ENCODE measurements at places on chromosomes 5 and 9.

- DNase-seq = no peak
Observed at GRCh38 chr5:35182910-35183535, 47.3 kb downstream of the PRLR start.

DNA sequence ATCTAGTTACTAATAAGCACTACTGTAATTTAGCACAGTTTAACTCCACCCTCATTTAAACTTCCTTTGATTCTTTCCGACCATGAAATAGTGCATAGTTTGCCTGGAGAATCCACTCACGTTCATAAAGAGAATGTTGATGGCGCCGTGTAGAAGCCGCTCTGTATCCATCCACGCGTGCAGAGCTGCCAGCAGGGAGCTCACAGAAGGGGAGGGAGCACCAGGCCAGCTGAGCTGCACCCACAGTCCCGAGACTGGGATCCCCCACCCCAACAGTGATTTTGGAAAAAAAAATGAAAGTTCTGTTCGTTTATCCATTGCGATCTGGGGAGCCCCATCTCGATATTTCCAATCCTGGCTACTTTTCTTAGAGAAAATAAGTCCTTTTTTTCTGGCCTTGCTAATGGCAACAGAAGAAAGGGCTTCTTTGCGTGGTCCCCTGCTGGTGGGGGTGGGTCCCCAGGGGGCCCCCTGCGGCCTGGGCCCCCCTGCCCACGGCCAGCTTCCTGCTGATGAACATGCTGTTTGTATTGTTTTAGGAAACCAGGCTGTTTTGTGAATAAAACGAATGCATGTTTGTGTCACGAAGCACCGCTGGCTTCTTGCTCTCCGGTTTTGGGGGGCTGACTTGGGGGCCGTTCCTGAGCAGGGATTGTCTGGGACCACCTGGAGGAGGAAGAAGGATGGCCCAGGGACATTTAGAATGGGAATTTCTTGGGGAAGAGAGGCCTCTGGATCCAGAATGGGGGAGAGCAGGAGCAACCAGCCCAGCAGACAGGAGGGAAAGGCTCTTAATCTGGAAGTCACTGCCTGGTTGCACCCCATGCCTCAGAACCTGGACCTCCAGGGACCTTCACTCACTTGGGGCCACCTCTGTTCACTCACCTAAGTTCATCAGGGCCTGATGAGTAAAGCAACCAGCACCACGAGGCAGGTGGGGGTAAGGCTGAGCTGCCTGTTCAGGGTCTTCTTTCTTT, 35.4 kb downstream of the CXXC5 start:
- DNase-seq = no peak

DNA sequence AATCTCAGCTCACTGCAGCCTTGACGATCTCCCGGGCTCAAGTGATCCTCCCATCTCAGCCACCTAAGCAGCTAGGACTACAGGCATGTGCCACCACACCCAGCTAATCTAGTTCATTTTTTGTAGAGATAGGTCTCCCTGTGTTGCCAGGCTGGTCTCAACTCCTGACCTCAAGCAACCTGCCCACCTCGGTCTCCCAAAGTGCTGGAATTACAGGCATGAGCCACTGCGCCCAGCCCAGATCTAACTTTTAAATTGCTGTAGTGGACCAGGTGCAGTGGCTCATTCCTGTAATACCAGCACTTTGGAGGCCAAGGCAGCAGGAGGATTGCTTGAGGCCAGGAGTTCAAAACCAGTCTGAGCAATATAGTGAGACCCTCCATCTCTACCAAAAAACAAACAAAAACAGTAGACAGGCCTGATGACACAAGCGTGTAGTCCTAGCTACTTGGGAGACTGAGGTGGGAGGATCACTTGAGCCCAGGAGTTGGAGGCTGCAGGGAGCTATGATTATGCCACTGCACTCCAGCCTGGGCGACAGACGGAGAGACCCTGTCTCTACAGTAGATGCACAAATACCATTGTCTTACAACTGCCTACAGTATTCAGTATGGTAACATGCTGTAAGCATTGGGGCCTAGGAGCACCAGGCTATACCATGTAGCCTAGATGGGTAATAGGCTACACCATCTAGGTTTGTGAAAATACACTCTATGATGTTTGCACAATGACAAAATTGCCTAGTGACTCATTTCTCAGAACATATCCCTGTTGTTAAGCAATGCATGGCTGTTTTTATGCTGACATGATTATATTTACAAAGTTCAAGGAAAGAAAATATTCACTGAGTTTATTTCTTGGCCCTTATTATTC, 1.5 kb upstream of the SIT1 start:
- DNase-seq = no peak

DNA sequence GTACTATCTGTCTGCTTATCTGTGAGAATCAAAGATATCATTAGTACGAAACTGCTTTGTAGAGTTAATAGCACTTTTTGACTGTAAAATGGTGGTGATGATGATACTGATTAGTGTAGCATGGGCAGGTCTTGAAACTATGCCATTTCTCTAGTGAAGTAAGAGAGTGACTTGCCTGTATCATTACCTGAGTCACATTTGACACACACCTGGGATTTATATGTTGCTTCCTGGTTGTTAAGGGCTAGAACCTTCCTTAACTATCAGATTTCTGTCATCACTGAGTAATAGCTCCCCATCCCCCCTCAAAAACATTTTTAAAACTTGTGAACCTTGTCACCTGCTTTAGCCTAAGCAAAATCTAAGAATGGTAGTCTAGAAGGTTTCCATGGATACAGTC, 135.6 kb upstream of the RORB start:
- DNase-seq = no peak

DNA sequence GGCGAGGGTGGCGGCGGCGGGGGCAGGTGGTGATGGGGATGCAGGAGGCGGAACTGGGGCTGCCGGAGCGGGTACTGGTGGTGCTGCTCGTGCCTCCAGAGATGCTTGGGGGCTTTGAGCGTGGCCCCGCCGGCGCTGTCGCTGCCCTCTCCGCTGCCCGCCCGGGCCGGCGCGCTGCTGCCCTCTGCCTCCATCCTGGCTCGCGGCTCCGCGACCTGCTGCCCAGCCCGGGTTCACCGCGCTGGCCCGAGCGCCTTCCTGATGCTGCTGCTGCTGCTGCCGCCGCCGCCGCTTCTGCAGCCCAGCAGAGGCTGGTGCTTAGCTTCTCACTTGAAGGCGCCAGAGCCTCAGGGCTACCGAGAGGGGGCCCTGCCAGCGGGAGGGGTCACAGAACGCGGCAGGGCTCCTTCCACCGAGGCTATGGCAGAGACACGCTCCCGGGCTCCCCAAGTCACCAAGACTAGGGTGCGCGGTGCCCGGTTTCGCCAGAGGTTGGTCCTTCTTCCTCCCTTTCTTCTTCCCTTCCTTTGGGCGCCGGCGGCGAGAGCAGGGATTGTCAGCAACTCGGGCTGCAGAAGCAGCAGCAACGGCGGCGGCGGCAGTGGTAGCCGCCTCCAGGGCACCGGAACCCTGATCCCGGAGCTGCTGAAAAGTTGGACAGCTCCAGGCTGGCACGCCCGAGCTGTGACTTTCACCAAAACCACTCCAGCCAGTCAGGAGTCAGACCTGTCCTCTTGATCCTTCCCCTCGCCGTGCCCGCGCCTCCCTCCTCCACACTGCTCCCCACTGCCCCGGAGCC, at the start of gene PDE4D:
Gene PDE4D (minus strand): TSS at position 298 of the 799 bp plus-strand sequence.
- peak; percentile 5 for DNase-seq

DNA sequence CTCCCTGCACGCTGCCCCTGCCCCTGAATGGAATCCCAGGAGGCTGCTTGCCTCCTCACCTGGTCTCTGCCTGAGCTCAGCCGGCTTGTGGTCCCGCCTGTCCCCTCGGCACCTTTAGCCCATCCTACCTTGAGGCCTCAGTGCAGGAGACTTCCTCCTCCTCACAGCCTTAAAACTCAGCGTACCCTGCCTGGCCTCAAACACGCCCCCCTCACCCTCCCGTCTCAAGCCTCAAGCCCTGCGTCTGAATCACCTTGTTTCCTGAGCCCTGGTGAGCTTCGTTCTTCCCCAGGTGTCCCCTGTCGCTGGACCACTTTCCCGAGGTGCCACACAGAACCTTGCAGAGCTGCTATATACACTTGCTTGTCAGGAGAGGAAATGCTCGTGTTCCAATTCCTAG, 110.2 kb upstream of the SPIN1 start:
- DNase-seq = no peak

DNA sequence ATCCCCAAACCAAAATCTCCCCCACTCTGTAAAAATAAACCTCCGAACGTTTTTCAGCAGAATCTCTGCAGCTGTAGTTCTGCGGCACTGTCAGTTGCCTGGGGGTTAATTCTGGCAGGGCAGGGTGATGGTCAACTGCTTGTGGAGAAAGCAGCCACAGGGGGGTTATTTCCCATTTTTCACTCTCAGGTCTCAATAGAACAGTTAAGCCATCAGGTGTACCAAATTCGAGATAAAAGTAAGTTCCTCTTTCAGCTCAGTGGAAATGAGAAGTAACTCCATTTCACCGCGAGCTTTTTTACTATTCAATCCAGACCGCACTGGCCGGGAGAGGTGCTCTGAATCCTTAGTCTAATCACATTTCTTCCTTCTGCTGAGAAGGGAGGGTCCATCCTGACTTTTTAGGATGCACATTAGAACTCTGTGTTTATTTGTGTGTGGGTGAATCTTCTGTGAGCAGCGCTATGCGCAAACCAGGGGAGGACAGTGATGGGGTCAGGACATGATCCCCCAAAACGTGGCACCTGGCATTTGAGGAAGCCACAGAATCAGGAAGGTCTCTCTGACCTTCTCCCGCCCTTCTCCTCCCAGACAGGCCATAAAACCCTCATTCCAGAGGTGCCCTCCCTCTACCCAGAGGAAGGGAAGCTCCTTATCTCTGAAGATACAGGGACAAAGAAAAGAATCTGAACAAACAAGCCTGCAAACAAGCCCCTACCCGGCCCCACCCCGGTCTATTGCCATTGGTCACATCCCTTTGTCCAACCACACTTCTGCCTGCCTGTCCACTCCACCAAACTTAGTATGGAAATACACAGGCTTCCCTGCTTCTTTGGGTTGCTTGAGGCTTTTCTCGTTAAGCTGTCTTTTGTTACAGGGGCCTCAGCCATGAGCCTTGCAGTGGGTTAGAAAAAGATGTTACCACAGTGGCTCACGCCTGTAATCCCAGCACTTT, 229.0 kb downstream of the ROR2 start:
- DNase-seq = no peak

- DNase-seq = no peak
Observed at GRCh38 chr9:79250806-79251205, 321.0 kb upstream of the TLE4 start.

- DNase-seq = no peak
Observed at GRCh38 chr5:181114844-181115778, 15.9 kb downstream of the OR2V1 start.

GRCh38 chr5:161027763-161028162, 175.8 kb upstream of the ATP10B start:
- DNase-seq = no peak

DNA sequence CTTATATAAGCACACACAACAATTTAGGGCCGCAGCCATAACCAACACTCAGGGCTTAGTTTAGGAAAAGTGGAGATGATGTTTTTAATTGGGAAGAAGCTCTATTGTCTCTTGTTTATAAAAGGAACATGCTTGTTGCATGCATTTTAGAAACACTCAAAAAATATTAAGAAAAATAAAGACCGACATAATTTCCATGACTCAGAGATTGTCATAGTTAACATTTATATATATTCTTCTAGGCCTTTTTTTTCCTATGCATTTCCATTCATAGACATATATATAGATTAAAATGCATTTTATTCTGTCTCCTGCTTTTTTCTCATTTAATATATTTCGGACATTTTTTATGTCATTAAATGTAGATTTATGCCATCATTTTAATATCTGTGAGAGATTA, 13.6 kb upstream of the ARSI start:
- no peak for DNase-seq

DNA sequence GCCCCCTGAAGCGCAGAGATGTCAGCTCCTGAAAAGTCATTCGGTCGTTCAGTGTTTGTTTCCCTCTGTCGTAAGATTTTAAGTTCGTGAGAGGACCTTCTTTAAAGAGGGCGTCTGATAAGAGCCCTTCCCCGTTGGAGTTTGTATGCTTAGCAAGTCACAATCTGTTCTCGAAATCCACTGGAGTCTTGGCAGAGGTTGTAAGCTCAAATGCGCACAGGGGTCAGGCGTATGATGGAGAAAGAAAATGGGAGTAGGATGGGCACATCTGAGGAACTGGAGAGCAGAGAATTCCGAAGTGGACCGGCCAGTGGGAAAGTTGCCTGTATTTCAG, 710 bp downstream of the HSD17B4 start:
- no peak for DNase-seq
